Muscle of back (tissue), 13 donors: ENCODE measurements at places on chromosomes 5 and 9. TPM values are rescaled to one million over a fixed set of nuclear protein-coding genes. Genes with fewer than 3 reads are reported as not detected.

Gene CCL19
- not detected for polyA plus RNA-seq

Gene LCN12
- polyA plus RNA-seq: 1.2 TPM

Gene IFNA2
- not detected for polyA plus RNA-seq

Gene PCDHGB2
- 2.1 TPM for polyA plus RNA-seq

Gene MLANA
- polyA plus RNA-seq: 0.51 TPM

Gene SYNPO
- polyA plus RNA-seq: 35.6 TPM

Gene SMIM23
- not detected for polyA plus RNA-seq

Gene PCDHGA10
- polyA plus RNA-seq: 2.2 TPM

Gene PRR16
- polyA plus RNA-seq: 21.3 TPM

Gene C7
- polyA plus RNA-seq: 2.2 TPM

Gene ZNF454
- polyA plus RNA-seq: 3.5 TPM

Gene GDA
- polyA plus RNA-seq: 0.42 TPM

Gene DCAF12
- polyA plus RNA-seq: 36.6 TPM

Gene RAB3C
- polyA plus RNA-seq: 0.25 TPM

Gene UBAC1
- 37.6 TPM for polyA plus RNA-seq

Gene PALM2AKAP2
- polyA plus RNA-seq: 30.2 TPM

Gene FBP2
- 73.3 TPM for polyA plus RNA-seq

Gene RXFP3
- not detected for polyA plus RNA-seq

Gene TAL2
- polyA plus RNA-seq: 21.5 TPM

Gene HTR4
- polyA plus RNA-seq: not detected

Gene EPB41L4A
- polyA plus RNA-seq: 7.9 TPM

Gene SLC6A3
- not detected for polyA plus RNA-seq
